ENCODE measurements at places on chromosomes 6 and 20. TPM values are rescaled to one million over a fixed set of nuclear protein-coding genes. Genes with fewer than 3 reads are reported as not detected.

- peaks cover 48% of the 10 kb centered on the region for H3K27me3 ChIP-seq
- H3K36me3 ChIP-seq = peaks cover 16% of the 10 kb centered on the region
- no peak for DNase-seq
- H3K4me3 ChIP-seq = no peak overlapping the region
These were observed 42.2 kb downstream of the C6orf132 start for GRCh38 chr6:42100029-42100901.

- no peak overlapping the region for H3K4me3 ChIP-seq
- H3K27ac ChIP-seq = no peak overlapping the region
- no peak for DNase-seq
- peaks cover 25% of the 10 kb centered on the region for H3K4me1 ChIP-seq
These were observed 366.6 kb downstream of the RNGTT start for GRCh38 chr6:88596801-88597200.

DNA sequence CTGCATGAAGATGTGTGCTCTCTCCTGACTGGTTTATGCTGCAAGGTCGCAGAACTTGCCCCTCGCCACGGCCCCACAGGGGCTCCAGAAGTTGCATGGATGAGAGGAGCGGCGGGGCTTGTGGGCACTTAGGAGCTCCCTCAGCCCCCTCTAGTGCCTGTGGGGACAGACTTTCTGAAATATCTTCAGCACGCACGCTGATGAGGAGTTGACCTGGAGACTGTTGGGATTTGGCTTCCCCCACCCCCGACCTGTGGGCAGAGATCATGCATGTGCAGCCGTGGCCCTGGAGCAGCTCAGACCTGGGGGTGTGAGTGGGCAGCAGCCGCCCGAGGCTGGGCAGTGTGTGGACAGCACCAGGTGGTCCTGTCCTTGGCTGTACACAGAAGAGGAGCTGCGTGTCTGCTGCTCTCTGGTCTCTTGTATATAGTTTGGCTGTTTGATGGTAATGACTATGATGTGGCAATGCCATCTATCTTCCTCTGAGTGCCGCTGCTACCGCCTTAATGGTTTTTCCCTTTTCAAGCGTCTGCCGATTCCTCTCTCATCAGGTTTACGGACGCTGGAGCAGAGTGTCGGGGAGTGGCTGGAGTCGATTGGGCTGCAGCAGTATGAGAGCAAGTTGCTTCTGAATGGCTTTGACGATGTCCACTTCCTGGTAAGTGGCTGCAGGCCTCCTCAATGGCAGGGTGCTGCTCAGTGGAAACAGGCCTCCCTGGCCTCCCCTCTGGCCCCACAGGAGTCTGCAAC lies 81.4 kb downstream of the TCP11 start:
- no peak overlapping the region for H3K4me3 ChIP-seq
- H3K4me1 ChIP-seq = peaks cover 9% of the 10 kb centered on the region
- no peak for DNase-seq
- H3K36me3 ChIP-seq = peaks cover 20% of the 10 kb centered on the region
- H3K27me3 ChIP-seq = no peaks in the 10 kb centered on the region

The SENP6 gene
- 99.4 TPM for total RNA-seq

DNA sequence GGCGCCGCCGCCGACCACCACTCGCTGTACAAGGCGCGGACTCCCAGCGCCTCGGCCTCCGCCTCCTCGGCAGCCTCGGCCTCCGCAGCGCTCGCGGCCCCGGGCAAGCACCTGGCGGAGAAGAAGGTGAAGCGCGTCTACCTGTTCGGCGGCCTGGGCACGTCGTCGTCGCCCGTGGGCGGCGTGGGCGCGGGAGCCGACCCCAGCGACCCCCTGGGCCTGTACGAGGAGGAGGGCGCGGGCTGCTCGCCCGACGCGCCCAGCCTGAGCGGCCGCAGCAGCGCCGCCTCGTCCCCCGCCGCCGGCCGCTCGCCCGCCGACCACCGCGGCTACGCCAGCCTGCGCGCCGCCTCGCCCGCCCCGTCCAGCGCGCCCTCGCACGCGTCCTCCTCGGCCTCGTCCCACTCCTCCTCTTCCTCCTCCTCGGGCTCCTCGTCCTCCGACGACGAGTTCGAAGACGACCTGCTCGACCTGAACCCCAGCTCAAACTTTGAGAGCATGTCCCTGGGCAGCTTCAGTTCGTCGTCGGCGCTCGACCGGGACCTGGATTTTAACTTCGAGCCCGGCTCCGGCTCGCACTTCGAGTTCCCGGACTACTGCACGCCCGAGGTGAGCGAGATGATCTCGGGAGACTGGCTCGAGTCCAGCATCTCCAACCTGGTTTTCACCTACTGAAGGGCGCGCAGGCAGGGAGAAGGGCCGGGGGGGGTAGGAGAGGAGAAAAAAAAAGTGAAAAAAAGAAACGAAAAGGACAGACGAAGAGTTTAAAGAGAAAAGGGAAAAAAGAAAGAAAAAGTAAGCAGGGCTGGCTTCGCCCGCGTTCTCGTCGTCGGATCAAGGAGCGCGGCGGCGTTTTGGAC lies 2.0 kb downstream of the SOX4 start:
- peaks cover 40% of the 10 kb centered on the region for H3K36me3 ChIP-seq
- DNase-seq = peak; percentile 22
- H3K27ac ChIP-seq = peak overlapping the region; percentile 98
- H3K4me3 ChIP-seq = peak overlapping the region; percentile 97

DNA sequence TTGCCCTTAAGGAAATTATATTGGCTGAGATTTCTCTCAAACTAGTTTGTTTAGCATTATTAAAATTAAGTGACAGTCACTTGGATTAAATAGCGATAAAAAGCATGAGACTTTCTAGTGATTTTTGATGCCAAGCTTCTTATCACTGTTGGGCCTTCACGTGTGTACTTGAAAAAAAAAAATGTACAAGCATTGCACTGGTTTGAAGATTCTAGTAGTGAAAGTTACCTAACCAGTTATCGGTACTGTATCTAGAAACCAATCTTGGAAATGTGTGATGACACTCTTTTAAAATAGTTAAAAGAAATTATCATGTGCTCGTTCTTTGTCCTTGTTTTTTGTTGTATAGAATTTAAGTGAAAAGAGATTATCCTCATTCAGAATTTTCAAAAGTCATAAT lies 102.1 kb downstream of the SCAF8 start:
- H3K27ac ChIP-seq = no peak overlapping the region
- no peaks in the 10 kb centered on the region for H3K27me3 ChIP-seq
- H3K36me3 ChIP-seq = peaks cover 18% of the 10 kb centered on the region
- no peak overlapping the region for H3K4me3 ChIP-seq
- DNase-seq = no peak
- peaks cover 15% of the 10 kb centered on the region for H3K4me1 ChIP-seq
